B cell (primary cell): ENCODE measurements at places on chromosomes 11 and 22.

GRCh38 chr11:97218011-97218410, 828.2 kb downstream of the JRKL start:
- H3K27me3 ChIP-seq = no peaks in the 10 kb centered on the region
- H3K4me3 ChIP-seq = no peak overlapping the region
- H3K4me1 ChIP-seq = no peaks in the 10 kb centered on the region
- H3K36me3 ChIP-seq = no peaks in the 10 kb centered on the region

GRCh38 chr11:57640068-57640800, 9.5 kb downstream of the YPEL4 start:
- no peak for DNase-seq
- no peak overlapping the region for H3K27ac ChIP-seq
- no peak overlapping the region for H3K4me3 ChIP-seq
- H3K36me3 ChIP-seq = no peaks in the 10 kb centered on the region
- H3K27me3 ChIP-seq = no peaks in the 10 kb centered on the region

DNA sequence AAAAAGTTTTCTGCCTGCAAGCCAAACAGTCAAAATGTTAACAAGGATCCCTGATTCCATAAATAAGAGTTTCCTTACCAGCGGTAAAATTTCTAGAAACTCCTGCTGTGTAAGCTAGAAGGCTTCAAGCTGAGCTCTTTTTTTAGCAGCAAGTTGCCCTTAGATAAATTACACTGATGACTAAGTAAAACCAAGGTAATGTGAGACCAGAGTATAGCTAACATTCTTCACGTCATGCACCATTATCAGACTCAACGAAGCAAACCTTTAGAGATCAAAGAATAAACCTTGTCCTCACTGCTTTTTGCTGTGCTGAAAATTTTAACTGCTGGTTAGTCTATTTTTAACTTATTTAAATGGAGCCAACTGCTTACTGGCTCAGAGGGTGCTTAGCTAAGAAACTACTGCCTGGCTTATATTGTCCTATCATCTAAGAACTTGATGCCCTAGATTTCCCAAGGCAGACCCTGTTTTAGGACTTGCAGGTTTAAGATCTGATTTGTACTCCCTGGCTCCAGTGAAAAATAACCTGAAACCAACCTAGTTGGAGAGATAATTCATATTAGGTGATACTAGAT, 900.7 kb downstream of the JRKL start:
- no peaks in the 10 kb centered on the region for H3K27me3 ChIP-seq

DNA sequence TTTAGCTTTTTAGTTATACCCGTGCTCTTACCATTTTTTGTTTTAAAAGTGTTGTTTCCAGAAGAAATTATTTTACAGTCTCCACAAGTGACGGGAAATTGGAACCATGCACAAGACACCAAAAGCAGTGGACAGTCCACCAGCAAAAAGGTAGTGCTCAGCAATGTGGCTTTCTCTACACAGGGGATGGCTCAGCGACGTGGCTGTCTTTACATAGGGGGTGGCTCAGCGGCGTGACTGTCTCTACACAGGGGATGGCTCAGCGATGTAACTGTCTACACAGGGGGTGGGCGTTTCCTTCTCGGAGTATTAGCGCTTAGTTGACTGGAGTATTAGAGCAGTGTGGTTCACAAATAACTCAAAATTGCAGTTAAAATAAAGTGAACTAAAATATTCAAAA, 36.0 kb upstream of the PANX2 start:
- no peaks in the 10 kb centered on the region for H3K4me1 ChIP-seq
- no peak for DNase-seq
- no peak overlapping the region for H3K4me3 ChIP-seq
- no peaks in the 10 kb centered on the region for H3K36me3 ChIP-seq

DNA sequence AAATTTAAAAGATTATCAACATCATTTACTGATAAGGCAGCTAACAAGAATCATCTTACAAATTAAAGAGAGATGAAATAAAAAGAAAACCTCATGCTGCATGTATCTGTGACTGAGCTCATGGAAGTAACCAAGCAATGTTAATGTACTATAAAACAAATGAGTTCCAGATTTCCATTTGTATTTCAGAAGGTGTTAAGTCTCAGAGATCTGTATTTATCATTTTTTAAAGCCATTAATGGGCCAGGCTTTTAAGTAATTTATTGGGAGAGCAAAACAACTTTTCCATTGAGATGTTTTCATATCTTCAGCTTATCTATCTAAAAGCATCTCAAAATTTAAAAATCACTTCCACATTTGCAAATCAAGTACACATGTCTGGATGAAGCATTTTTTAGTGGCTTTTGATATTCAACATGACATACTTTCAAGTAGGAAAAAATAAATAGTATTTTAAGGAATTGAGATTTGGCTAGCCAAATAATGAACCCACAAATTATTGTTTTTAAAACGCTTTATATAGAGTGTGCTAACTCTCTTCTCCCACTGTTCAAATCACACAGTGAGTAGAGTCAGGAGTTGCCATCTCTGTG, 17.9 kb upstream of the BBOX1 start:
- DNase-seq = no peak
- H3K27me3 ChIP-seq = no peaks in the 10 kb centered on the region
- no peak overlapping the region for H3K4me3 ChIP-seq
- no peaks in the 10 kb centered on the region for H3K4me1 ChIP-seq
- H3K27ac ChIP-seq = no peak overlapping the region
- H3K36me3 ChIP-seq = no peaks in the 10 kb centered on the region

- H3K4me1 ChIP-seq = no peaks in the 10 kb centered on the region
- no peak overlapping the region for H3K4me3 ChIP-seq
- DNase-seq = no peak
- H3K27me3 ChIP-seq = no peaks in the 10 kb centered on the region
- H3K27ac ChIP-seq = no peak overlapping the region
These were observed 12.4 kb downstream of the ANO9 start for GRCh38 chr11:429391-429790.

GRCh38 chr22:25142102-25142501, 57.6 kb upstream of the CRYBB3 start:
- no peaks in the 10 kb centered on the region for H3K4me1 ChIP-seq
- no peak overlapping the region for H3K4me3 ChIP-seq
- H3K36me3 ChIP-seq = no peaks in the 10 kb centered on the region

DNA sequence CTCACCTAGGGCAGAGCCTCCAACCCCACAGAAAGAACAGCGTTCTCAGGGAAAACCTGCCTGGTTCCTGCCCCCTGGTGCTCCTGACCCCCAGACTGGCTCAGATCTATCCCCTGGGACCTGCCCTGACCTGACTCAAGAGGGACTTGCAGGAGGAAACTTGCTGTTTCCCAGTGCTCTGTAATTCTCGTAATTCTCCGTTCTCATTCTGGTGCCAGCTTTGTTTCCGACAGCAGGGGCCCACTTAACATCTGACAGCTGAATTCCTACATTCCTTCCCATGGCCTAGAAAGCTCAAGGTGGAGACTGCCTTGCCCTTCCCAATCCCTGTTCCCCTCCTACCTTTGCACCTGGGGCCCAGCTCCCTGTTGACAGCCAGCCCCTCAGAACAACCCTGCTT, 12.5 kb upstream of the CSF2RB start:
- peaks cover 4% of the 10 kb centered on the region for H3K27me3 ChIP-seq
- H3K4me1 ChIP-seq = no peaks in the 10 kb centered on the region
- H3K4me3 ChIP-seq = no peak overlapping the region

- no peak overlapping the region for H3K4me3 ChIP-seq
- no peaks in the 10 kb centered on the region for H3K27me3 ChIP-seq
- no peak overlapping the region for H3K27ac ChIP-seq
These were observed 13.8 kb upstream of the JAM3 start for GRCh38 chr11:134055029-134055428.

DNA sequence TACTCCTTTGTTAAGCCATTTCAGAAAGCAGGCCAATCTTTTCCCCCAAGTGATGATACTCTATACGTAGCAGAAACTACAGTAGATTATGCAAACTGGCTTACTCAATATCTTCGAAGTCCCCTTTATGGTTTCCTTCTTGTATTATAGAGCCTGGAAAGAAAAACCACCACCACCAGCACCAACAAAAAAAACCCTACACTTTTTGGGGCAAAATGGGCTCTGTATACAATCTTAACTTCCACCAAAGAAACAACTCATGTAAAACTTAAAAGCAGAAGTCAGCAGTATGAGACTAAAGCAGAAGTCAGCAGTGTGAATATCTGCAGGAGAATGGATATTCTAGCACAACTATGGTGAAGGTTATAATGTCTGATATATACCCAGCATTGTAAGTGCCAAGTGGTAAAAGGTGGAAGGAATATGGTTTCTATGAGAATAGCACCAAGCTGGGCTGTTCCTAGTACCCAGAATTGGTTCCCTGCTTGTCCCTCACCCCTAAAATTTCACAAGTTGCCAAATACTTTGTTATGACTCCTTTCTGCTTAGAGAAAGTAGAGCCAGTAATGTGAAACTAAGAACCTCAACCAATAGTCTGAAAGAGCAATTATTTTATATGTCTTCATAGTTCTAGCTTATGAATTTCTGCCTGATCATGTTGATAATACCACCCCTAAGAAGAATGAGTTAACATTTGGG, 252.1 kb downstream of the SBF2 start:
- no peak overlapping the region for H3K4me3 ChIP-seq
- no peaks in the 10 kb centered on the region for H3K4me1 ChIP-seq
- no peaks in the 10 kb centered on the region for H3K27me3 ChIP-seq
- H3K36me3 ChIP-seq = no peaks in the 10 kb centered on the region
- DNase-seq = peak; percentile 6
- H3K27ac ChIP-seq = no peak overlapping the region

- H3K36me3 ChIP-seq = peaks cover 48% of the 10 kb centered on the region
- H3K4me3 ChIP-seq = no peak overlapping the region
- H3K4me1 ChIP-seq = no peaks in the 10 kb centered on the region
- DNase-seq = no peak
- no peaks in the 10 kb centered on the region for H3K27me3 ChIP-seq
These were observed 12.4 kb upstream of the ARFGAP3 start for GRCh38 chr22:42869463-42869862.

DNA sequence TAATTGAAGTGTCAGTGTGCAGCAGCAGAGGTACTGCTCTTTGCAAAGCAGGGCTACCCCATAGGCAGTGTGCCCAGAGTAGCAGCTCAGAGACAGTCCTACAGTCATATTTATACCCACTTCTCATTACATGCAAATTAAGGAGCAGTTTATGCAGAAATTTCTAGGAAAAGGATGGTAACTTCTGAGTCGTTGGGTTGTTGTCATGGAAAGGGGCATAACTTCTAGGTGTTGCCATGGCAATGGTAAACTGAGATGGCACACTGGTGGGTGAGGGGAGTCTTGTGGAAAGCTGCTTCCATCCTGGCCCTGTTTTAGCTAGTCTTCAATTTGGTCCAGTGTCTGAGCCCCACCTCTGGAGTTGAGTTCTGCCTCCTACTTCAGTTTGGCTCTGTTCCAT, 77.4 kb downstream of the MN1 start:
- no peaks in the 10 kb centered on the region for H3K4me1 ChIP-seq
- DNase-seq = no peak
- H3K4me3 ChIP-seq = no peak overlapping the region

DNA sequence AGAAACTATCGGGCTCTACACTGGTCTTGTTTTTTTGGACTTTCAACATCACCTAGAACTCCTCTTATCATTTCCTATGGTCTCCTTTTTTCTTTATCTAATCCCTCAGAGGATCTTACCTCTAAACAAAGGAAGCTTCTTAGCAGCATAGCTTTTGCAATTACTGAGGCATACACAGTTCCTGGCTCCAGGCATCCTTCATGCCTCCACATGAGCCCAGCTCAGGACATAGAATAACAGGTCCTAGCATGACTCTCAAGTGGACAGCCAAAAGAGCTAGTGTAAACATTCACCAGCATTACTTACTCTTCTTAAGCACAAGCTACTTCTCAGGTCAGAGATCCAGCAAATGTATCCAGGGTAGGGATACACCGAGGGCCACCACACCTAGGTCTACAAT, 17.1 kb downstream of the CFAP300 start:
- no peaks in the 10 kb centered on the region for H3K36me3 ChIP-seq
- no peak overlapping the region for H3K4me3 ChIP-seq
- no peaks in the 10 kb centered on the region for H3K27me3 ChIP-seq
- H3K4me1 ChIP-seq = no peaks in the 10 kb centered on the region

GRCh38 chr22:29840498-29840897, 2.4 kb upstream of the ASCC2 start:
- H3K27ac ChIP-seq = no peak overlapping the region
- no peaks in the 10 kb centered on the region for H3K27me3 ChIP-seq
- no peaks in the 10 kb centered on the region for H3K36me3 ChIP-seq
- peaks cover 19% of the 10 kb centered on the region for H3K4me1 ChIP-seq

DNA sequence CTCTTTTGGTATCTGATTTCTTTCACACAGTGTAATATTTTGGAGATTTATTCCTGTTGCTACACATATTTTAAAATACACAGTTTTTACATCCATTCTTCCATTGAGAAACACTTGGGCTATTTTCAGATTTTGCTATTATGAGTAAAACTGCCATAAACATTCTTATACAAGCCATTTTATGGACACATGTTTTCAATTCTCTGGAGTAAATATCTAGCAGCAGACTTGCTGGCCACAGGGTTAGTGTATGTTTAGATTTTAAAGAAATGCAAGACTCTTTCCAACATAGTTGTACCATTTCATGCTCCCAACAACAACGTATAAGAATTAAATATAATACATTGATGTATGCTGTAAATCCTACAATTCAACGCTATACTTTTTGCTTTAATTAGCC, 360.8 kb upstream of the PITPNB start:
- H3K27ac ChIP-seq = no peak overlapping the region
- H3K4me3 ChIP-seq = no peak overlapping the region
- no peaks in the 10 kb centered on the region for H3K36me3 ChIP-seq
- no peaks in the 10 kb centered on the region for H3K4me1 ChIP-seq
- no peak for DNase-seq

DNA sequence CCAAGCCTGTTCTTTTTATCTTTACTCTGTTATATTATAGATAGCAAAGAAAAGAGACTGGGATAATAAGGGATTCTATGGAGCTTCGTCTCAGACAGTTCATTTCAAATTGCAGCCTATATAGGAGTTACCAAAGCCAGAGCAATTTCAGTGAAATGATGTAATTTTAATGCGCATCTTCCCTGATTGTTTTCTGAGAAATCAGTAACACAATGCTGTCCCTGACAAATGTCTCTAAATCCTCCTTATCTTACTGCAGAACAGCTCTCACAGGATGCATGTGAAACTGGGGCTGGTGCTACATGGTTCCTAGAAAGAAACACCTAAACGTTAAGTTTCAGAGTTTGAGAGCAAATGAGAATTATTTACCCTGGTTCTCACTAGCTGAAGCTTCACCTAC, 467.9 kb upstream of the ANO3 start:
- no peak overlapping the region for H3K4me3 ChIP-seq
